Islet precursor cell (in vitro differentiated cells): ENCODE measurements at places on chromosomes 1 and 21.

GRCh38 chr1:45551684-45552083 is 1.1 kb downstream of the AKR1A1 start:
- DNase-seq = no peak

GRCh38 chr1:187715483-187715882 is 886.7 kb downstream of the PLA2G4A start:
- no peak for DNase-seq

GRCh38 chr21:29299046-29299915 is 559 bp downstream of the BACH1 start:
- DNase-seq = peak; percentile 70

- DNase-seq = no peak
These were observed 38.5 kb downstream of the MRPL37 start for GRCh38 chr1:54238353-54239034.

DNA sequence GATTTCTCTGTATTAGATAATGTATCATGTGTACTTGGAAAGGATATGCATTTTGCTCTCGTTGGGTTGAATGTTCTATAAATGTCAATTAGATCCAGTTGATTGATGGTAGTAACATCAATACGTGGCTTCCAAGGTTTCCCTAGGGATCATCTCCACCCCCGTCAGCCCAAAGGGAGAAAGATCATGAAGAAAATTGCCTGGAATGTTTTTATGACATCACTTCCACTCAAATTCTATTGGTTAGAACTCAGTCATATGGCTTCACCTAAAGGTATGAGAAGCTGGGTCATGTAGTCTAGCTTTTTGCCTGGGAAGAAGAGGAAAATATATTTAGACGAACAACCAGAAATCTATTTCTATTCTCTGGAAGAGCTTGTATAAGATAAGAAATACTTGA is at the start of gene C1orf185:
Gene C1orf185, plus strand, starts transcription at position 253 of the 400 bp plus-strand sequence. Its CDS starts 6 bp downstream, at position 259.
- DNase-seq = no peak

- no peak for DNase-seq
These were observed 110.1 kb downstream of the OLFML2B start for GRCh38 chr1:161913482-161914140.

DNA sequence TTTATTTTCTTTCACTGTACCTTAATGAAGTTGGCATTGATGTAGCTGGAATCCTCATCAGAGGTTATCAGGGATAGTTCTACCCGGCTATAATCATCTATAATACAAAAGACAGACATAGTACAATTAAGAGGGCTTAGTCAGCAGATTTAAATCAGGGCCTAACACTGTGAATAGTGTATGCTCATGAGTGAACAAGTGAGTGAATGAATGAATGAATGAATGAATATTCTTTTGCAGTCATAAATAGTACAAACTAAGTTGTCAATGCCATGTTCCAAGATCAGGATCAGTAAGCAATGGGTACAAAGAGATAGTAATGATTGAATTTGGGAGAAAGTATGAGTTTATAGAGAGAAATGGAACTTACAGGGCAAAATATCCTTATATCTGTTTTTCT is 12.5 kb downstream of the PTPN22 start:
- DNase-seq = no peak

GRCh38 chr1:5611851-5612250 is 380.4 kb downstream of the NPHP4 start:
- peak; percentile 61 for DNase-seq

DNA sequence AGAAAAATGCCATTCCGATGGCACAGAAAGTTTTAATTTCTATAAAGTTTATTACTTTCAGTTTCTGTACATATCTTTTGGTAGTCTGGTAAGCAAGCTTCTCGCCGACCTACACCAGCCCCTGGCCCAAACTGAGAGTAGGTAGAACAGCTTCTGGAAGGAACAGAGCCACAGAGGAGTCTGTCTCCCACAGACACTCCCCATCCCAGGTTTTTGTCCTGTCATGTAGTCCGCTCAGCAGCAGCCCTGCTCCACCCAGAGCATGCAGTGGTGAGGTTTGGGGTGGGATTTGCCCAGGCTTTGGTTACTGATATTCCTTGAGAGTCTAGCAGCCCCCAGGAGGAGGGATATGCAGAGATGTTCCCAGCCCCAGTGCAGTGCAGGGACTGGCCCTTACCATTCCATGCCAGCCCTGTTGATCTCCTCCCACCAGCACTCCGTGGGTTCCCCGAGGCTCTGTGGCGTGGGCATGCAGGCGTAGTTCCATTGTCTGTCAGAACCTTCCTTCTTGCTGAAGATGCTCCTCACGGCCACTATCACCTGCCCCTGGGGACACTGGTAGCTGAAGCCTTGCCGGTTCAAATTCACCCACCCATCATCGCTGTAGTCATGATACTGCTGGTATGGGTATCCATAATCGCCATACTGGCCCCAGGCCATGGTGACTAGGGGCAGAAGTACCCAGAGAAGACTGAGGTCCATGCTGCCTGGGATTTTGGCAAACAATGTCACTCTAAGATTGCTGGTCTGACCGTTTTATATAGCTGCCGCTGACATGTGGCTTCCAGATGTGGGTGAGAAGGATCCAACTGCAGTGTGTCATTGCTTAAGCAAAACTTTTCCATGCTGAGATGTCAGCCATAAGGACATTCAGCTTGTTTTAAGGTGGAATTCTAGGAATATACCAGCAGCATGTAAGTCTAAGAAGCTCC is at the start of gene DPT:
Gene DPT, minus strand, starts transcription at position 734 of the 932 bp plus-strand sequence. Its CDS starts 32 bp downstream, at position 702.
- DNase-seq = no peak

GRCh38 chr1:1614204-1614953 is 921 bp upstream of the MIB2 start:
- DNase-seq = no peak

DNA sequence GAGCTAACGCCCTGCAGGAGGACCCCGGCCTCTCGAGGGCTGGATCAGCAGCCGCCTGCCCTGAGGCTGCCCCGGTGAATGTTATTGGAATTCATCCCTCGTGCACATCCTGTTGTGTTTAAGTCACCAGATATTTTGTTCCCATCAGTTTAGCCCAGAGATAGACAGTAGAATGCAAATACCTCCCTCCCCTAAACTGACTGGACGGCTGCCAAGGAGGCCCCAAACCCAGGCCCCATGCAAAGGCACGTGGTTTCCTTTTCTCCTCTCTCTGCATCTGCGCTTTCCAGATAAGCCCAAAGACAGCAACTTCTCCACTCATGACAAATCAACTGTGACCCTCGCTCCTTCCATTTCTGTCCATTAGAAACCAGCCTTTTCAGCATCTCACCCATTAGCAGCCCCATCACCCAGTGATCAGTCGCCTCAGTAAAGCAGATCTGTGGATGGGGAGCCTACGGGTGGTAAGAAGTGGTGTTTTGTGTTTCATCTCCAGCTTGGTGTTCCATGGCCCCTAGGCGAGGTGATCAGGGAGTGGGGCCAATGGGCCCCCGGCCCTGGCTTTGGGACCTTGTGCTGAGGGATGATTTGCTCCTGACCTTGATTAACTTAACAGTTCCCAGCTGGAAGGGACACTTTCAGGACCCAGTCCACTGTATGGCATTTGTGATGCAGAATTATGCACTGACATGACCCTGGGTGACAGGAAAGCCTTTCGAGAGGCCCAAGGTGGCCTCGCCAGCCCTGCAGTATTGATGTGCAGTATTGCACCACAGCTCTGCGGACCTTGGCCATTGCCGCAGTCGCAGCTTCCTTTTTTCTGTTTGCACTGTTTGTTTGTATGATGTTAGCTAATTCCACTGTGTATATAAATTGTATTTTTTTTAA is 5.2 kb downstream of the NPPA start:
- no peak for DNase-seq

GRCh38 chr1:178282949-178283367 is 189.1 kb downstream of the RASAL2 start:
- DNase-seq = no peak

DNA sequence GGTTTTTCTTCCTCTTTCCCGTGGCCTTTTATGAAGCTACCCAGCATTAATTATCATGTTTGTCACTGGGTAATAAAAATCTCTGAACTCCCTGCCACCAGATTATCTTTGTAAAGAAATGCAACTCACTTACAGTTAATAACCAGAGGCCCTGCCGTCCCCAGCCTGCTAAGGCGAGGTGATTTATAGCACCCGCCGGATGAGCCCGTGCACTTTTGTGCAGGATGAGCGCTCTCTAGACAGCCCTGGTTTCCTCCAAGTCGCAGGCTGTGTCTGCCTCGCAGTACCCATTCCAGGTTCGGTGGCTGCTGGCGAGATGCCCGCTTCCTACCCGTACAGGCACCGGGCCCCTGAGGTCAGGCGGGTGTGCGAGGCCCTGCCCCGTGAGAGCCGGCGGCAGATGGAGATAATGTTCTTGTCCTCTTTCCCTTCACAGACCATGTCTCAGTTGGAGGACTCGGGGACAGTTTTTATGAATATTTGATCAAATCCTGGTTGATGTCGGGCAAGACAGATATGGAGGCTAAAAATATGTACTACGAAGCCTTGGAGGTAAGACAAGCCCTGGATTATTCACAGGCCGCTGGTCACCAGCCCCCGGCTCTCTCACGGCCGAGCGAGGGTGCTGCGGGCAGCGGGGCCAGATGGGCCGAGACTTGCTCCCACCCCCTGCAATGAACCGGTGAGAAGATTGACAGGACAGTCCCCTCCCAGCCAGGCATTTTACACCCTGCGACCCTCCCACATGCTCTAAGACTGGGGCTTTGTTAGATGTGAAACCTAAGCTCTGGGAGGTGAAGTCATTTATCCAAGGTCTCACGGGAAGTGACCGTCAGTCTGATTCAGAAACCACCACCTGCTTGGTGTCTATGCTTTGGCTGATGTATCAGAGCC is 28.5 kb upstream of the SELENON start:
- DNase-seq = peak; percentile 68

DNA sequence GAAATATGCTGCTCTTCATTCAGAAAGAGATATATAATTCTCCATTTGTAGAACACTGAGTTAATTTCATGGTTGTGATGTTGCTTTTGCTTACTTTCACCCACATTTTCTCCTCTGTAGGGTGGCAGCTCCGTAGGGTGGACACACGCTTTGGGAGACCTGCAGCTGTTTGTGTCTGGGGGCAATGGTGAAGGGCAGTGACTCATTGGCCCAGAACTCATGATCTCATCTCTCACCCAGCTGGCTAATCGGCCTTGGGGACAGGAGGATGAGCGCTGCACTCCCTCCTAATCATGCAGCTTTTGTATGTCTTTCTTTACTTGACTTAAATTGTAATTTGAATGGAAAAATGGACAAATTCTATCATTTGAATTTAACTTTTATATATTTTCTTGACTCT is 9.6 kb downstream of the DISC1 start:
- peak; percentile 91 for DNase-seq

- DNase-seq = peak; percentile 94
These were observed 210.0 kb upstream of the FOXD3 start for GRCh38 chr1:63112155-63112900.

DNA sequence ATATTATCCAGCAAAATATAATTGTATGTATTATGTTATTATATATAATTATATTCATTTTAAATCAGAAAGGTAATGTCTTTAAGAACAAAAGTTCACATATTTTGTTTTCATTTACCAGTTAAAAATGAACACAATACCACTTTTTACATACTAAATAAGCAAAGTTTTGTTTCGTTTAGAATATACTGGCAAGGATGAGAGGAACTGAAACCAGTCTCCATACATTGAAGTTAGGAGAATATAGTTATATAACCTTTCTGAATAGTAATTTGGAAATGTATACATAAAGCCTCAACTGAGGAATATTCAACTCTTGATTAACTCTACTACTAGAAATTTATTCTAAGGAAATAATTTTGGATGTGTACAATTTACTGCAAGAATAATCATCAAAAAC is 110.5 kb downstream of the ZNF644 start:
- DNase-seq = no peak

GRCh38 chr1:224266915-224267856 is 62.8 kb downstream of the NVL start:
- peak; percentile 71 for DNase-seq

GRCh38 chr1:106278716-106279115 is 777.8 kb upstream of the PRMT6 start:
- DNase-seq = peak; percentile 65

DNA sequence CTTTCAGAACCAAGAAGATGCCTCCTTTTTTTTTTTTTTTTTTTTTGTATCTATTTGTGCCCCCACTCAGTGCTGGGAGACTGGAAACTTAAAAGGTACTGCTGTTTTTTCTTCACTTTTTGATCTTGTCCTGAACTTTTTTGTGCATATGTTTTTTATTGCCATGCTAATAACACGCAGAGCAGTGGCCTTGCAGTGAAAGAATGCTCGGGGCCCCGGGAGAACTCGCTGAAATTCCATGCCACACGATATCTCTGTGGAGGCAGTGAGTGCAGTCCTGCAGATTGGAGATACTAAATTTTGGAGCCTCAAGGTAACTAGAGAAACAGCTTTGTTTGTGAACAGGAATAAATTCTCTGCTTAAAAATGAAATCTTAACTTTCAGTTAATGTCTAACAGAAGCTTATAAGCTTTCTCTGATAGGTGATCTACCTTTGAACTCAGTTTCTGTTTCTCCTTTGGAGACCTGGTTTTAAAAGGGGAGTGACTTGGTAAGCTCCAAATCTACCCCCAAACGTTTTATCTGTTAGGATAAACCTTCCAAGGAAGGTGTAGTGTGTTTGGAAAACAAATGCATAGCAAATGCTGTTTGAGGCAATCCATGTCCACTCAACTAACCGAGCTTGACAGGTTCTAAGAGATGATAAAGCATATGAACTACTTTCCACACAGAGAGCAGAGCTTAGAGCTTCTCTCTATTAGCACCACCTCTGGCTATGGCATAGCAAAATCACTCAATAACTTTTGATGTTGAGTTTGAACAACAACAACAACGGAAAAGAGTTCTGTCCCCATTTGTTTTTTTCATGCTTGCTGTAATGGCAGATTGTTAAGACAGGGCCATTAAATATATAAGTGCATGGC is 113.7 kb upstream of the PLXNA2 start:
- no peak for DNase-seq

DNA sequence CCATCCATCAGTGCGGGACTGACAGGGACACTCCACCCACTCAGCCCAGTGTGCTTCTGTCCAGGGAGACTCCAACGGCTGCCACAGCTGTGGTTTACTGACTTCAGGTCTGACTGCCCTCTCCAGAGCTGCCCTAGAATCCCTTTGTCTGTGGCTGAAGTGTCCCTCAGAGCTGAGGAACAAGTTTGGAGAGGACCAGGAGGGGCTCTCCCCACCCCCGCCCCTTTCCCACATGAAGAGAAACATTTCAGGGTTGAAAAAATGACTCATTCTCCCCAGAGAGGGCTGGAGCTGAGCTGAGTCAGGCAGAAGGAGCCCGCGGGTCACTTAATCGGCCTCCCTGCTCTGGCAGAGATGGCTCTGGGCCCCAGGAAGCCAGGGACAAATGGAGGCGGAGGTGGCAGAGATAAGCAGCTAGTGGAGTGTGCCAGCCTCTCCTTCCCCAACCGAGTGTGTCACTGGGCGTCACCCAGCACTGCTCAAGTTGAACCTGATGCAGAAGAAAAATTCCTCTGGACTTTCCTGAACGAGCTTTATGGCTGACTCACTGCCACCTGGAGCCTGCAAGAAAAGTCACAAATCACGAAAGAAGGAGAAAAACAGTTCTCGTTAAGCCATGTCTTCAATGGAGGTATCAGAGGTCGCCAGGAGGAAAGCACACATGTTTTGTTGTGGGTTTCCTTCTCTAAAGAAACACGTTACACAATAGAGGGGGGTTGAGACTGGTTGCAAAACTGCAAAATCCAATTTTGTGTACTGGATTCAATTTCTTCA is 34.3 kb upstream of the ECE1 start:
- DNase-seq = peak; percentile 97

- DNase-seq = no peak
These were observed 58.5 kb downstream of the SLC66A1 start for GRCh38 chr1:19370453-19371170.

GRCh38 chr1:228358039-228358763 is 48.4 kb downstream of the TRIM11 start:
- no peak for DNase-seq

GRCh38 chr21:43318368-43318767 is 108.6 kb downstream of the SIK1 start:
- no peak for DNase-seq
